Smooth muscle cell of trachea (primary cell): ENCODE measurements at places on chromosomes 2 and 18. TPM values are rescaled to one million over a fixed set of nuclear protein-coding genes. Genes with fewer than 3 reads are reported as not detected.

SLC35F6 gene
- total RNA-seq, result 37.1 and 69.5 TPM in 2 replicates

KCNF1 gene
- 0.29 and 0.83 TPM in 2 replicates for total RNA-seq

ACMSD gene
- not detected in 2 replicates for total RNA-seq

OLA1 gene
- total RNA-seq, result 65.2 and 127 TPM in 2 replicates

IGFBP2 gene
- 3.1 and 6.9 TPM in 2 replicates for total RNA-seq
